Lung microvascular endothelial cell (primary cell): ENCODE measurements at places on chromosomes 6 and 20. TPM values are rescaled to one million over a fixed set of nuclear protein-coding genes. Genes with fewer than 3 reads are reported as not detected.

Gene GHRH
- total RNA-seq: not detected in 2 replicates

Gene SMLR1
- total RNA-seq: not detected in 2 replicates

Gene TREM1
- not detected in 2 replicates for total RNA-seq

Gene TOX2
- total RNA-seq: 0.60 and 1.7 TPM in 2 replicates

Gene HTR1E
- total RNA-seq: not detected in 2 replicates

Gene TRIM40
- total RNA-seq: not detected in 2 replicates

Gene IL17F
- total RNA-seq: not detected in 2 replicates

Gene CTCFL
- total RNA-seq: not detected in 2 replicates
